Naive thymus-derived CD4-positive, alpha-beta T cell (primary cell): ENCODE measurements at places on chromosomes 16 and 17.

- DNase-seq, result peak; percentile 66
These were observed 17.3 kb upstream of the EEF2K start for GRCh38 chr16:22188595-22189442.

DNA sequence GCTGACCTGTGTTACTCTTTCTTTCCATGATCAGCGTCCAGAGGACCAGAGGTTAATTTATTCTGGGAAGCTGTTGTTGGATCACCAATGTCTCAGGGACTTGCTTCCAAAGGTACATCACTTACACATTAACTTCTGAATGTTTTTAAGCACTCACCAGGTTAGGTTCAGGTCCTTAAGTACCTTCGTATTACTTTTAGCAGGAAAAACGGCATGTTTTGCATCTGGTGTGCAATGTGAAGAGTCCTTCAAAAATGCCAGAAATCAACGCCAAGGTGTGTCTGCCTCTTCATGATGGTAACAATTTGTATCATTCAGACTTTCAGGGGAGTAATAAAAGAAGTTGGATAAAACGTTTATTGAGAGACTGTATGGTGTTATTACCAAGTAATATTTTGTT, 3.3 kb downstream of the HERPUD1 start:
- DNase-seq, result no peak

GRCh38 chr17:45127548-45128300, 4.6 kb downstream of the PLCD3 start:
- no peak for DNase-seq

DNA sequence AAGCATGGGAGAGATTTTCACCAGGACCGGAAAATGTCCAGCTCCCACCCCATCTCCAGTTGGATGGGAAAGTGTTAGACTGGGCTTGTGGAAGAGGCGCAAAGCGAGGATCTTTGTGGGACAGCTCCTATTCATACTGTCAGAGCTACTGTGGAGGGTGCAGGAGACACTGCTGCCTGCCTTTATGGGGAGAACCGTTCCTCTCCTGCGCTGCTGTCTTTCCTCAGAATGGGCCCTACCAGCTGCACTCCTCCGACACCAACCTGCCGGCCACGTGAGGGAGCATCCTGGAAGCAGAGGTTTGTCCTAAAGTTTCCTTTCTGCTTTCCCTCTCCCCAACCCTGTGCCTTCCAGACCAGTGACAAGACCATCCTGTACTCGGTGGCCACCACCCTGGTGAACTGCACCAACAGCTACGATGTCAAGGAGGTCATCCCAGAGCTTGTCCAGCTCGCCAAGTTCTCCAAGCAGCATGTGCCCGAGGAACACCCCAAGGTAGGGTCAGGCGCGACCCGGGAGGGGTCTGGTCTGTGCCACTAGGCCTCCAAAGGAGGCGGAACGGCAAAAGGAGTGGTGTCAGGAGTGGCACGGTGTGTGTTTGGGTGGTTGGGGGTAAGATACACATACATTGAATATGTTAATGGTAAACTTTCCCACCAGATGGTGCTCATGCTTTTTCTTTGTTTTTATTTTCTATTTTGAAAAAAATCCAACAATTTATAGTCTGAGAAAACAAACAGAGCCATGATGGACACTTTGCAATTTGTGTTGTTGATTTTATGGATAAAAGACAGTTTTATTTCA, 23.0 kb downstream of the SLC35G3 start:
- peak; percentile 77 for DNase-seq

DNA sequence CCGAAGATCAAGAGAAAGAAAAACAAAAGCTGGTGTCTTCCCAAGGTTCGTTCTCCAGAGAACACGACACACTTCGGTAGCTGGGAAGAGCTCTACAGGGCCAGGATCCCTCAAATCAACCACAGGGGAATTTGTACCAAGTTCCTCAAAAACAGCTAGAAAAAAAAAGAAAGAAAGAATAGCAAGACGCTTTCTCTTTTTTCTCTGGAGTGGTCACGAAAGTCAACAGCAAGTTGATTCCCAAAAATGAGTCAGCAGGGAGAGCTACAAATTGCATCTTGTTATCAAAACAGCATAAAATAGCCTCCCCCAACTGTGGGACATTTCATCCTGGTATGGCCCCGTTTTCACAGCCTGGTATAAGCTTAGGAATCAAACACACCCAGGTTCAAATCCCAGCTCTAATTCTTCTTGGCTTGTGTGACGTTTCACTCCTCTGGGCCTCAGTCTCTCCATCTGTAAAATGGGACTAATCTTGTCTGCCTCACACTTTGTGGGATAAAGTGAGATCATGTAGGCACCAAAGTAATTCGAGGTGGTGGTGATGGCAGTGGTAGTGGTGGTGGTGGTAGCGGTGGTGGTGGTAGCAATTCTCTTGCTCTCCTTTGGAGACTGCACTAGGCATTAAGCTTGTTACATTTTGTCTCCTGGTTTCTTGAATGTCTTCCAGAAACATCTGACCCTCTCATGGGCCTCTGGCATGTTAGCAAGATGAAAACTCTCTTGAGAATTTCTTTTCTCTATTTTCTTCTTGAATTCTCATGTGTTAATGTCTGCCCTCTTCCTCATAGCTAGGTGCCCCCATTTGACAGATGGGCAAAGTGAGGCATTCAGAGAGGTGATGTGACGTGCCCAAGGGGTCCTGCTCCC, 988 bp upstream of the IL21R start:
- DNase-seq, result no peak

DNA sequence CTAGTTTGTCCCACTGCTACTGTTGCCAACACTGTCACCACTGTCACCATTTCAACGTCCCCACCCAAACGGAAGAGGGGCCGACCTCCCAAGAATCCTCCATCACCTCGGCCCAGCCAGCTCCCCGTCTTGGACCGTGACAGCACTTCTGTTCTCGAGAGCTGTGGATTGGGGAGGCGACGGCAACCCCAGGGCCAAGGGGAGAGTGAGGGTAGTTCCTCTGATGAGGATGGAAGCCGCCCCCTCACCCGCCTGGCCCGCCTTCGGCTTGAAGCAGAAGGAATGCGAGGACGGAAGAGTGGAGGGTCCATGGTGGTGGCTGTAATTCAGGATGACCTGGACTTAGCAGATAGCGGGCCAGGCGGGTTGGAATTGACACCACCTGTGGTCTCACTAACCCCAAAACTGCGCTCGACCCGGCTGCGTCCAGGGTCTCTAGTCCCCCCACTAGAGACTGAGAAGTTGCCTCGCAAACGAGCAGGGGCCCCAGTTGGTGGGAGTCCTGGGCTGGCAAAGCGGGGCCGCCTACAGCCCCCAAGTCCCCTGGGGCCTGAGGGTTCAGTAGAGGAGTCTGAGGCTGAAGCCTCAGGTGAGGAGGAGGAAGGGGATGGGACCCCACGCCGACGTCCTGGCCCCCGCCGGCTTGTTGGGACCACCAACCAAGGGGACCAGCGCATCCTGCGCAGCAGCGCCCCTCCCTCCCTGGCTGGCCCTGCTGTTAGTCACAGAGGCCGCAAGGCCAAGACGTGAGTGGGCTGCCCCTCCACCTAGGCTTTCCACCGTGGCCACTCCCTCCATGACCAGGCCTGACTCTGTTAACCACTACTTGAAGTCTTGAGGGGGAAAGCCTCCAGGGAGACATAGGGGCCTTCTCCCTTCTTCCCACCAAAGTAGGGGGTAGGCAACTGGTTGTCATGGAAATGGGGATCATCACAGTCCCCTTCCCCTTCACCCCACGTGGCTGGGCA, 9.0 kb upstream of the PHKG2 start:
- no peak for DNase-seq

- DNase-seq, result no peak
These were observed 251.4 kb downstream of the FTO start for GRCh38 chr16:53955221-53955875.

DNA sequence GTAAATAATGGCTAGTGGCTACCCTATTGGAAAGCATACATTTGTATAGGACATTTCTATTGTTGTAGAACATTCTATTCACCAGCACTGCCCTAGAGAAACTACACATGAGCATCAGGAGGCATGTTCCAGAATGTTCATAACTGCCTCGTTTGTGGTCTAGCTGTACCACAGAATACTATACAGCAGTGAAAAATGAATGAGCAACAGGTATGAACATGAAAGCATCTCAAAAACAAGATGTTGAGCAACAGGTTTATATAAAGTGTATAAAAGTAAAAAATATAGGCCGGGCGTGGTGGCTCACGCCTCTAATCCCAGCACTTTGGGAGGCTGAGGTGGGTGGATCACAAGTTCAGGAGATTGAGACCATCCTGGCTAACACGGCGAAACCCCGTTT, 91.7 kb downstream of the BMERB1 start:
- no peak for DNase-seq

DNA sequence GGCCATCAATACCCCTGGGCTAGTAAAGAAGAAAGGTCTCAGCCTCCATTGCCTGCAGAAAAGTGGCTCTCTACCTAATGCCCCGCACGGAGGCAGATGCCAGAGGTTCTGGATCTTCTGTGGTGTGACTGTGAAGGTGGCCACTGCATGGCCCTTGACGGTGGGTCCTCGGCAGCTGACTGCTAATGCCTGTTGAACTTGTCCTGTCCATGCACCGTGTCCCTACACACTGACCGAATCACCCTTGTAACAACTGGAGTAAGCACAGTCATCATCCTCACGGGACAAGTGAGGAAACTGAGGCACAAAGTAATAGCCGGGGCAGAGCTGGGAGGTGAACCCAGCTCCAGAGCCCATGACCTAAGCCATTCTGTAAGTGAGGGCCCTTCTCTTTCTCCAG, 48.8 kb downstream of the MYH11 start:
- no peak for DNase-seq

DNA sequence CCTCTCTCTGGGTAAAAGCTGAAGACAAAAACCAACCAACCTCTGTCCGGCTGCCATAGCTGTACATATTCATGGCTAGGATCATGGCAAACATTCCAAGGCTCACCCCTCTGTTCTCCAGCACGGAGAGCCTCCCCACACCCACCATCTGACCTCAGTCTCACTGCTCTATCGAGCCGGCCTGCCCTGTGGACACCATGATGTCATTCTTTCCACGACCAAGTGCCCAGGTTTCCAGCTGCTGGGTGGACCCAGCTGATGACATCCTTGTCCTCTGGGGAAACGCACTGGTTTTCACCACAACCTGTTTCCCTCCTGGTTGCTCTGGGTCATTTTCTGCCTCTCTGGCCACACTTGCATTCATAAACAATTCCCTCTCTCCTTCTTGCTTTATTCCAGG, 67.7 kb downstream of the NDEL1 start:
- DNase-seq, result no peak

GRCh38 chr16:19499006-19499405, 22.9 kb downstream of the GDE1 start:
- no peak for DNase-seq

DNA sequence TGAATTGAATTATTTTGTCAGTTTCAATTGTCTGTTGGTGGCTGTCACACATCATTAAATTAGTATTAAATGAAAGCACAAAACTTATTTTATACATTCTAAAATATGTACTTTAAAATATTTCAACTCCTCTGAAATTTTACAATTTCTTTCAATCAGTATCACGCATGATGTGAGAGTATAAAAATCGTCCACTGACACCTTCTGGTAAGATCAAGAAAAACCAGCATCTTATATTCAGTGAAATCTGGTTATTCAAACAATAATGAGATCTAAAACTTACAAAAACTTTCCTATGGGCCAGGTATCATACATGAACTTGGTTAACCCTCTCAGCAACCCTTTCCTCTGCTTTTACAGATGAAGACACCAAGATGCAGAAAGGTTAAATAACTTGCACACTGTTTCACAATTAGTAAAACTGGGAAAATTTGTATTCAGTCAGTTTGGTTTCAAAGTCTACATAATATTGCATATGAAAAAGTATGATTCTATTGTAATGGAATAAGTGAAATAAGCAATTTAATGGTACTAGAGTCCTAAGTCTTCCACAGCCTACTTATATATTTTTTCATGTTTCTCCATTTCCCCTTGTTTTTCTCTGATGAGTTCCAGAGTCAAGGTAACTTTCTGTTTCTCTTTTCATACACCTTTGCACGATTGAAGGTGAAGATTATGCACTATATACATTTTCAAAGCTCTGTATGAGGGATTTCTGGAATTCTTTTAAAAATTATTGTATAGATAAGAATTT, 58.7 kb downstream of the EFCAB5 start:
- DNase-seq, result no peak

- DNase-seq, result peak; percentile 38
These were observed 496 bp downstream of the EZH1 start for GRCh38 chr17:42744283-42744805.

DNA sequence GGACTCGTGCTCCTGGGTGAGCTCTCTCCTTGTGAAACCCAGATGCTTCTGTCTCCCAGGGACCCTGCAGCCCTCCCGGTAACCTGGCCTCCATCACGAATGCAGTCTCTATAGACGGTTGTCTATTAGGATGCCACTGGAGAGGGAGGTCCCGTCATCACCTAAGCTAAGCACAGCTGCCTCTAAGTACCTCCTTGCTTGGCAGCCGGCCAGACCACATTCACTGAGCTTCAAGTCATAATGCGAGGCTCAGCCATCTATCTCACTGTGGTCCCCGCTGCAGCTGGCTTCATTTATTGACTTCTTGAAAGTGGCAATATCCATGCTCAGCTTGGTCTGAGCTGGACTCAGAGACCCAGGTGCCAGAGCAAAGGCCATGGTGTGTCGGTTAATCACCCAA, 74.5 kb upstream of the HSBP1 start:
- no peak for DNase-seq

GRCh38 chr16:27366687-27367460, 35.1 kb upstream of the IL21R start:
- peak; percentile 69 for DNase-seq

DNA sequence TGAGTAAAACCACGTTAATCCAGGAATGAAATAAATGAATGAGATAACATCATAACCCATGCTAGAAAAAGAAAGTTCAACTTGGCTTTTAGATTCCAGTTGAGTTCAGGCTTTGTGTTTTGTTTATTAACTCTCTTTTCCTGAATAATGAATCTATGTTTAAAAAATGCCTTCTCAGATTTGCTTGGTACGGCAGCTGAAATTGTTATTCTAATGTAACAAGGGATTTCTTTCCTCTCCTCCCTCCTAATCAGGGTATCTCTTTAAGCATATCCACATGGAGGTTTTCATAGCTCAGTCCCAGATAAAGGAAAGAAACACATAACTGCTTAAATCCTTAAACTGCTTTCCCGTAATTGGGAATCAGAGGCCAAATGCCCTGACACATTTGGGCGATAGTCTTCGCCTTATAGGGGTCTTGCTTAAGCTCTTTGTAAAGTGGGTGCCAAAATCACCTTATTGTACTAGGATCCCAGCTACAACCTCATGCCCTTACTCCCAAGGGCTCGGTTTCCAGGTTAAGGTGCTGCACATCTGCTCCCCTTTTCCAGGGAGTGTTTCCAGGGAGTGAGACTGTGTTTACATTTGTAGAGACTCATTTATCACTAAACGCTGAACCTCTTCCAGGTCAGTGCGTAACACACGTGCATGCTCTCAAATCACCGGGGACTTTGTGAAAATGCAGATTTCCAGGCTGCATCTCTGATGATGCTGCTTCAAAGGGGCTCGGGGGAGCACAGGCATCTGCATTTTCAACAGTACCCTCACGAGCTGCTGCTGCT, 142.8 kb upstream of the FOXF1 start:
- DNase-seq, result no peak
